ENCODE measurements at places on chromosomes 2 and 18. TPM values are rescaled to one million over a fixed set of nuclear protein-coding genes. Genes with fewer than 3 reads are reported as not detected.

- no peak for ATAC-seq
These were observed 17.3 kb upstream of the GPR55 start for GRCh38 chr2:230942371-230942770.

DNA sequence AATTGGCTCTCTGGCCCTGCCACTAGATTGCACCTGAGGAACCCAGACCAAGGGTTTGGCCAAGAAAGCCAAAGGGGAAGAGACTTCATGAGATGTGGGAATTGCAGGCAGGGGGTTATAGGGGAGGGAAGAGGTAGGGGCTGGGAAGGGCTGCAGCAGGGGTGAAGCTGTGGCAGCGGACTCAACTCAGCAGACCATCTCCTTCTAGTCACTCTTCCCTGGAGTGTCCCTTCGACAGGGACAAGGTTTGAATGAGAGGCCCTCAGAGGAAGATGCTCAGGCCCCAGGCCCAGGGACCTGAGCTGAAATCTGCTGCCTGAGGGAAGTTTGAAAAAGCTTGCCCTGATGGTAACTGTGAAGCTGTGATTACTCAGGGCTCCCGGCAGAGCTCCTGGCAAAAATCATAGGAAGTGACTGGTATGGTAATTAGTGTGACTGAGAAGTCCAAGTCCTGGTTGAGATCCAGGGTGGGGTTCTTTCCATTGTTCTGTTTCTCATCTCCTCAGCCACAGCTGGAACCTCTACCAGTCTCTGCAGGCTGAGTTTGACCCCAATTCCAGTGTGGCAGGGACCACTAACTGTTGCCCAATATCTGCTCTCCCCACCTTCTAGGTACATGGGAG is 300.9 kb downstream of the CYP26B1 start:
- no peak for ATAC-seq

The TGFA gene
- 0.69 TPM for total RNA-seq

The DSG1 gene
- total RNA-seq = not detected

GRCh38 chr2:23556929-23557328 is 171.9 kb downstream of the KLHL29 start:
- no peak for ATAC-seq

DNA sequence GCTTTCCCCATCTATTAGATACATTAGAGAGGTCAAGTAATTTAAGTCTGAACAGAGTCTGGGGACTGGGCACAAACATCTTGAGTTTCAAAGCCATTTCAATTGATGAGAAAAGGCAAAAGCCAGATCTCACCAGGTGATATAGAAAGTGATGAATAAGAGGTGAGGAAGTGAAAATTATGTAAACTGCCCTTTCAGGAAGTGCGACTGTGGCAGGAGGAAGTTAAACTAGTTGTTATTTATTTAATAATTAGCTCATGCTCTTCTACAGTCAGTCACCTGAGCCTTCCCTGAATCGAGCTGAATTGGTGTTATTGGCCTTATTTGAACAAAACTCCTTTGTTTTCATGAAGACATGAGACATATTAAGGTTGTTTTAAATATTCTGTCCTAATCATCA is 115.1 kb downstream of the CDH20 start:
- ATAC-seq = no peak

- no peak for ATAC-seq
These were observed 2.9 kb downstream of the AGPS start for GRCh38 chr2:177395351-177396065.

DNA sequence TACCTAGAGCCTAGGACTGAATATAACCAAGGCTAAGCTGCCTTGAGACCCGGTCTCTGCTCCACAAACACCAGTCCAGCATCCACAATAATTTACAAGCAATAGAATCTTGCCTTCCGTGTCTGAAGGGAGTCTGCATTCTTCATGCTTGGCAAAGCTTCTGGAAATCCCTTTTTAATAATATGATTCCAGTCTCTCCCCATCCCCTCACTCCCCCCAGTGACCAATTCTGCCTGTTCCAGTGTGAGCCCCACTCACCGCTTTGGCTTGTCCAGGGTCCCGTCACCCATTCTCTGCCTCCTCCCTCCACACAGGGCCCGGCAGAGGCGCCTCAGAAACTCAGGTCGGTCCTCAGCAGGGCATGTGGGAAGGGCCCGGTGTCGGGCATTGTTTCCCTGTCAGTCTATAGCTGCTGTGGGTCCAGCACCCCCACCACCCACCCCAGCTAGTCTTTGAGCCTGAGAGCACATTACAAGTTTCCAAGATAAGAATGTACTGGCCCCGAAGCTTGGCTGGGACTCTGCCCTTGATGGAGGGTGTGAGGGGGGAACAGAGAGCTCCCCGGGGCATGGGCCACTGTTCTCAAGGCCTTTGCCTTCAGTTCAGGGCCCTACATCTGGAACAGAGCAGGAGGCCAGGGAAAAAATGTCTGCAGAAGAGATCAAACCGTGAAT is 129.7 kb upstream of the MYCN start:
- no peak for ATAC-seq

GRCh38 chr2:48619526-48619925 is 1.9 kb downstream of the GTF2A1L start:
- no peak for ATAC-seq

GRCh38 chr2:179981085-179981484 is 26.0 kb downstream of the CWC22 start:
- ATAC-seq = no peak

- no peak for ATAC-seq
These were observed 75.0 kb downstream of the MYCN start for GRCh38 chr2:16015210-16015902.

DNA sequence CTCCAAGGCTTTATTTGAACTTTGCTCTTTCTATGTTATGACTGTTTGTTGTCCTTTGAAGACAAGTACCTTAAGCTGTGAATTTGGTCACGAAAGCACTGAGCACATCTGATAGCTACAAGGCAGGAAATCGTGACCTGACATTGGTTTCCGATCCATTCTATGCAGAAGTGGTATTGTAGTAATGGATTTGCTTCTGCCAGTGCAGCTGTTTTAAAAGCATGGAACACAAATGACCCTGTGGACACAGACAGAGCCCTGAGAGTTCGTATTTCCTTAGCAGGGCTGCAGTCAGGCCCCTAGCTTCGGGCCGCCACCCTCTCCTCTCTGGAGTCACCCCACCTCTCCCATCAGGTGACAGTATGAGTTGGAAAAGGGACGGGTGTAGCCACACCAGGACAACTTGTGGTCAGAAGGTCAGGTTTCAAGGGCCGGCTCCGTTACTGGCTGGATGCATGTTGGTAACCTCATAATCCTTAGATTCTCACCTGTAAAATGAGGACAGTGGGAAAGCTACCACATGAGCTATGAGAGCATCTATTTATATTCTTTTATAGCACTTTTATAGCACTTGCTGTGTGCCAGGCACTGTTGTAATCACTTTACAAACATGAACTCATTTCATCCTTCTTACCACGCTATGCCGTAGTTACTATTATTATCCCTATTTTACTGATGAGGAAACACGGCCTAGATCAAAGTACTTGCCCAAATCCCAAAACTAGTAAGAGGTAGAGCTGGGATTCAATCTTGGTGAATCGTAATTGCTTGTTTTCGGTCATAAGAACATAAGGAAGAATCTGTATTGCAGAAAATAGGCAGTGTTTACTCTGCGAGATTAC is 70.2 kb downstream of the SPATS2L start:
- ATAC-seq = no peak

DNA sequence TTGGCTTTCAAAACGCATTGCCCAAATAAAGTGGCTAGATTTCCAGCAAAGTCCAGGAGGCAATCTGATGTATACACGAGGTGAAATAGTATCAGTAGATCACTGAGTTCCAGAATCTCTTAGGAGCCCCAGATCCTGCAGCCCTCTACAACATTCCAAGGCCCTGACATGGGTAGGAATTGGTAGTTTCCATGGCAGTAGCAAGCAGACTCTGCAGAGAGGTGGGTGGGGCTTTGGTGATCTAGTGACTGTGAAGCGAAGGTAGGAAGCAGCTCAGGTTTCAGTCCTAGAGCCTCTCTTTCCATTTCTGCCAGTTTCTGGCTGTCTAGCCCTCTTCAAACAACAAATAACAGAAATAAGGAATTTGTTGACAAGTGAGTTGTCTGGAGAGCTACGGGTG is 13.8 kb upstream of the SGPP2 start:
- ATAC-seq = no peak

GRCh38 chr2:210577263-210578071 is 21.1 kb downstream of the CPS1 start:
- peak; percentile 39 for ATAC-seq

DNA sequence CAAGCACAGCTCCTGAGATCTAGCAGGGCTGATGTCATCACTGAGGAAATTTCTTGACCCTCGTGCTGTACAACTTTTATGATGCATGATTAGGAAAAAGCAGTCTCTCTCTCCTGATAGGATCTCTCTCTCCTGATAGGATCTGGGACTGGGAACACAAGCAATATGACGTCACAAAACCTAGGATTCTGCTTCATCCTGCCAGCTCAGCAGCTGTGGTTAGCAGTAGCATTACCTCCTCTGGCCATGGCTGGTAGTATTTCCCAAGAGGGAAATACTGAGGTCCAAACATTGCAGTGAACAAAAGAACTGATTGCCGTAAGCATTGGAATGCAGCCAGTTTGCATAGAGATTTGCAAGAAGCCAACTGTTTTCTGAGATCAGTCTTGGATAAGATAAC is 521.2 kb upstream of the POU3F3 start:
- ATAC-seq = no peak

The NR4A2 gene
- 1.9 TPM for total RNA-seq

The UGT1A3 gene
- total RNA-seq = not detected

DNA sequence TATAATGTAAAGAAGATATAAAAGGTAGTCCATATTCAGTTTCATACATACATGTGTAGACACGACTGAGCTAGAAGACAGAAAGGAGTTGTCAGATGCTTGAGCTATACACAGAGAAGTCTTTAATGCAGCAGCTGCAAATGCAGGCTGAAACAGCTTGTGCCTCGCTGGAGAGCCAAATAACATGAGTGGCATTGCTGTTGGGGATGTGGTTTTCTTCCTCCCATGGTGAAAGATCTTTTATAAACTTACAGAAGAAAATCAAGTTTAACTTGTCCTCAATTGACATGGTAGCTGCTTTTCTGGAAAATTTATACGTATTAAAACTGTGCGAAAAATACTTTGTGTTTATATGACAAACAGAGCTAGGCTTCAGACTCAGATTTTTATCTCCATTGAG is 16.4 kb upstream of the IL1R1 start:
- no peak for ATAC-seq

The CTAGE1 gene
- not detected for total RNA-seq

GRCh38 chr18:77772177-77772576 is 522.5 kb downstream of the GALR1 start:
- ATAC-seq = no peak

GRCh38 chr2:203533676-203534591 is 1.2 kb downstream of the RAPH1 start:
- ATAC-seq = peak; percentile 44

The KCNK3 gene
- total RNA-seq = not detected

- ATAC-seq = no peak
These were observed 167.8 kb downstream of the NUP35 start for GRCh38 chr2:183292028-183292427.

The APCDD1 gene
- total RNA-seq = not detected

The SPATA3 gene
- total RNA-seq = 2.5 TPM

GRCh38 chr2:120653046-120653445 is 82.6 kb upstream of the GLI2 start:
- no peak for ATAC-seq

The LINC00305 gene
- not detected for total RNA-seq

- no peak for ATAC-seq
These were observed 19.4 kb upstream of the ZSWIM2 start for GRCh38 chr2:186868344-186868743.

The CYP27A1 gene
- 0.66 TPM for total RNA-seq

- no peak for ATAC-seq
These were observed 36.6 kb downstream of the FAM124B start for GRCh38 chr2:224365331-224365730.

DNA sequence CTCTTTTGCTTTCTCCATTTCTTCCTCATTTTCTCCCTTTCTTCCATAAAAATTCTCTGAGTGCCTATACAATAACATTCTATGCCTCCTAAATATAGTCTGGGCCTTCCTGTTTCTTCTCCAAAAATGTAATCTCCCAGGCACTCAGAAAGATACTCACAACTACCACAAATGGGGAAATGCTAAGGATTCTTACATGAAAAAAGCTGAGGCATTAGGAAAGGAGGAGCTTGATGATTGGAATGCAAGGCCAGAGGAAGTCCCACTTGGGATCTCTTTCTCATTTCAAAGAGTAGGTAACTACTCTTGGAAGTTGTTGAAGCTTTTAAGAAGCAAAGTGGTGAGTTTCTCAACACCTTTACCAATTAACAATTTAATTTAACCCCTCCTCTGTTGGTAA is 3.4 kb downstream of the VSNL1 start:
- no peak for ATAC-seq

DNA sequence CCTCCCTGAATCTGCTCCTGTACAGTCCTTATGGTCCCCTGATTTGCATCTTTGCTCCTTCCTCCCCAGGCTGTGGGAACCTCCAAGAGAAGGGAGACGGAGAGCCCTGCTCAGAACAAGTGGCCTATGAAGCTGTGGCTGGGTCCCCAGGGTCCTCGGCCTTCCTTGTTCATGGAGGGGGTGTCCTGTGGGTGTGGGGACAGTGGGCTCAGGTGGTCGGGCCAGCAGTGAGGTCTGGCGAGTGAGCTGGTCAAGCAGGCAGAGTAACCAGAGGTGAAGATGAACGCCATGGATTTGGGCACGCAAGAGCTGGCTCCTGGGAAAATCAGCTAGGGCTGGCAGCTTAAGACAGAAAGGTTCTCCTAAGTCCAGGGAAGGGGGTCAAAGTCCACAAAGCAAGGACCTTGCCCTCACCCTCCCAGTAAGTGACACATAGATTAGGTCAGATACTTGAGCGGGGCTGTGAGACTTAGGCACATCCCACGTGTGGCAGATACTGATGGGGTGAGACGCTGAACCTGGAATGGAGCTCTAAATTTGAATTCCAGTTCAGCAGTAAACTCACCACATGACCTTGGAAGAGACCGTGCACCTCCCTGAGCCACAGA is 24.8 kb downstream of the GNLY start:
- ATAC-seq = no peak

The ERLEC1 gene
- total RNA-seq = 23.5 TPM

DNA sequence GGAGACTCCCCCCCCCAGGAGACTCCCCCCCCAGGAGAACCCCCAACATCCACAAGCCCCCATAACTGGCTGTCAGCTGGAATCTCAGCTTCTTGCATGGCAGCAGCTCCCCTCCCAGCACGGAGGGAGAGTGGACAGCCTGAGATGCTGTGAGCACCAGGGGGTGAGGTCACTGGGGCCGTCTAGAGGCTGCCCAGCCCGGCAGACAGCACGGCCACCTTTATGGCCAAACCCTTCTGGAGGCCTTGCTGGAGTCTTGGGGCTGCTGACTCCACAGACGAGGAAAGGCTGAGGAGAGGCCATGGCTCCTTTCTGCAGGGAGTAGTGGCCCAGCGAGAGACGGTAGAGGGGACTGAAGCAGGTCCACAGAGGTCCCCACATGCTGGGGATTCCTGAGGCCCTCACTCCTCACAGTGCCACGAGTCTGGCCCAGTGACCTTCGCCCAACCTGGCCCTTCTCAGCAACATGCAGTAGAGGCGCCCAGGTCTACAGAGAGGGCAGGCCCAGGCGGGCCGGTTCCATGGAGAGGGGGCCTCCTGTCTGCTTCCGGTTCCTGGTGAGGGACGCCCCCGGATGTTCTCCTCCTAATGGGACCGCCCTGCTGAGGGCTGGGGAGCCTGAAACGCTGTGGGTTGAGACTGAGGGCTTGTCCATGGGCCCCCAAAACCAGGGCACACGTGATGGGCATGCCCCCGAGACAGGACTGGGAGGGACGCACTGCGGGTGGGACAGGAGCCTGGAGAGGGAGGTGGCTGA is 122.6 kb upstream of the CTDP1 start:
- no peak for ATAC-seq

GRCh38 chr18:4549164-4549872 is 94.2 kb upstream of the DLGAP1 start:
- ATAC-seq = no peak

- ATAC-seq = peak; percentile 26
These were observed 763 bp downstream of the CCDC141 start for GRCh38 chr2:179049203-179049545.

The ERICH2 gene
- not detected for total RNA-seq
